Epithelial cell of umbilical artery (primary cell): ENCODE measurements at places on chromosomes 4 and X. TPM values are rescaled to one million over a fixed set of nuclear protein-coding genes. Genes with fewer than 3 reads are reported as not detected.

The GK gene
- 4.2 and 6.1 TPM in 2 replicates for total RNA-seq

The RGN gene
- total RNA-seq = under 0.01 and 0.61 TPM in 2 replicates

The XG gene
- total RNA-seq = 1.3 and 10.8 TPM in 2 replicates

The TLR1 gene
- total RNA-seq = 3.2 and 5.2 TPM in 2 replicates

The DCAF12L2 gene
- total RNA-seq = 0.30 and 0.32 TPM in 2 replicates

The MID1 gene
- total RNA-seq = 10.4 and 23.9 TPM in 2 replicates

The CYBB gene
- total RNA-seq = not detected in 2 replicates

The RBMXL3 gene
- not detected in 2 replicates for total RNA-seq

The GRSF1 gene
- 92.6 and 95.9 TPM in 2 replicates for total RNA-seq

The USP17L20 gene
- not detected in 2 replicates for total RNA-seq

The GPRIN3 gene
- 1.8 and 8.8 TPM in 2 replicates for total RNA-seq

The FAT1 gene
- total RNA-seq = 6.5 and 14.9 TPM in 2 replicates

The ZXDA gene
- 5.5 and 7.0 TPM in 2 replicates for total RNA-seq

The GLUD2 gene
- total RNA-seq = 1.9 and 3.2 TPM in 2 replicates
